ENCODE measurements at places on chromosomes 1 and 21.

GRCh38 chr1:54728027-54728426 is 12.4 kb downstream of the TTC4 start:
- DNase-seq = no peak

DNA sequence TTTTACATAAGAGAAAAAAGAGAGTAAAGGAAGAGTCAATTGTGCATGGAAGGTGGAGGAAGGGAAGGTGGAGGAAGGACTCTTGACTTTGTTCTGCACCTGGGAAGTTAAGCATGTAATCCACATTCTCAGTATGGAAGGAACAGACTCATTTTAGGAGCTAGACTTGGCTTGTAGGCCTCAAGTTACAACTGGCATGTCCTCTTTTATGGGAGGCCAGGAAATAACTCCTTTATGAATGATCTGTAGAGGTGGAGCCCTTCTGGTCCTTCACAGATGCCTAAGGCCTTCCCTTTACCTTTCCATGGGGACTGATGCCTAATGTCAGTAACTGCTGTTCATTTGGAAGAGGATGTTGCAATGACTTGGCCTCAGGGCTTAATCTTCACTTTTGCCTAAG is 29.4 kb upstream of the CCSAP start:
- no peak for DNase-seq

- DNase-seq = no peak
Measured at GRCh38 chr1:99457381-99458165, 188.3 kb upstream of the PALMD start.

DNA sequence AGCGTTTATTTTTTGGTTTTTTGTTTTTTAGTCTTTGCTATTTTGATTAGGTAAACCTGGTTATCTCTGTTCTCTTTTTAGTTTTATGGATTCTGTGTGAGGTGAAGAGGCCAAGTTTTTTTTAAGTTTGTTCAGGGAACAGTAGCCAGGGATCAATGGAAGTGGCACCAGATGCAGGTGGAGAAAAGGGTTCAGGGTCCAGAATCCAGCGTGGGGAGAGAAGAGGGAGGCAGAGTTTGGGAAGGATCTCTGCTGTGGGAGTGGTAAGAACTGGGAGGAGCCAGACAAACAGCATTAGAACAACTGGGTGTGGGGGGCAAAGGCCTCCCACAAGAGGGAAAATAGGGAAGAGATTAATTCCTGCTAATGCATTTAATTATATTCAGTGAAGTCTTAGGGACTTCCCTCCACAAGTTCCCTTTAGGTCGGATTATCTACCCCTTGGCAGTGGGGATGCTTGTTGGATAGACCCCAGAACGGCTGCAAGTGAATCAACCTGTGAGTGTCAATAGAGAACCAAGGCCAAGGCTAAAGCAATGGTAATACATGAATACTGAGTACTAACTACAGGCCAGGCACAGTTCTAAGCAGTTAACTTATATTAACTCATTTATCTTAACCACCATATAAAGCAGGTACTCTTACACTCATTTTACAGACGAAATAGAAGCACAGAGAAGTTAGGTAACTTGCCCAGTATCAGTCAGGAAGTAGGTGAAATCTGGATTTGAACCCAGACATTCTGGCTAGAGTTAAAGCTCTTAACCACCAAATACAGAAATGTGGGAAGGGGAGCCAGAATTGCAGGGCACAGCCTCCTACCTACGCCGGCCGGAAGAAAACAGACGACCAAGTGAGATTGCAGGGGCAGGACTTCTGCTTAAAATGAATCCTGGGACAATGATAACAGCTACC is 498 bp downstream of the GNAT2 start:
- DNase-seq = no peak

GRCh38 chr1:93992190-93992589 is 83.0 kb upstream of the GCLM start:
- DNase-seq = no peak

GRCh38 chr1:1672181-1672965 is 13.6 kb upstream of the CDK11B start:
- DNase-seq = no peak

- no peak for DNase-seq
Measured at GRCh38 chr1:55888685-55889317, 673.6 kb upstream of the USP24 start.

- no peak for DNase-seq
Measured at GRCh38 chr1:209130886-209131285, 452.6 kb upstream of the CAMK1G start.

DNA sequence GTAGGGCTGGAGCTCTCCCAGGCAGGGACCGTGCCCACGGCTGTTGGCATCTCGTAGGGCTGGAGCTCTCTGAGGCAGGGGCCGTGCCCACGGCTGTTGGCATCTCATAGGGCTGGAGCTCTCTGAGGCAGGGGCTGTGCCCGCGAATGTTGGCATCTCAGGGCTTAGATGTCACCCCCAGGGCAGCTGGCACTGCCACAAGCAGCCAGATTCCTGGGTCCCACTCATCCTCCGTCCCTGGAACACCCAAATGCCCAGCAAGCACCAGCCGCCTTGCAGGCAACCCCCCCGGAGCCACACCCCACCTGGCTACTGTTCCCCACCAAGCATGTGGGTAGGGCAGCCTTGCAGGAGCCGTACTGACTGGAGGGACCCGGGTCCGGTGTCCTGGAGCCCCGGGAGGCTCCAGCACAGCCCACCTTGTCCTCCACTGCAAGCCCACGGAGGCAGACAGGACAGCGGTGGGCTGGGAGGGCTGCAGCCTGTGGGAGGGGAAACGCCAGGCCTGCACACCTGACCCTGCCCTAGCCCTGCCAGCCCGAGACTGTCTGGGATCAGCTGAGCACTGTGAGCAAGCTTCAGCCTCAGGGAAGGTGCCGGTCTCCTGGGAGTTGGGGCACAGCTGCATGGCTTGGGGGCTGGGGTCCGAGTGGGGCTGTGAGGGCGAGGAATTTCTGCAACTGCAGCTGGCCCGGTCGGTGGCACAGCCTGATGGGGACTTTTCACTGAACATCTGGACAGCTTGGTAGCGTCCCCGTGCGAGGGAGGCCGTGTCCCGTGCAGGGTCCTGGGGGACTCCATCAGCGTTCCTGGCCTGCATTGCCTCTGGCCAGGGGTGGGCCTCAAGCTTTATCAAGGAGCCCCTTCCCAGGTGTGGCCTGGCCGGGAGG is 53.6 kb downstream of the COL18A1 start:
- no peak for DNase-seq

- DNase-seq = no peak
Measured at GRCh38 chr1:182875889-182876288, 36.7 kb downstream of the DHX9 start.

DNA sequence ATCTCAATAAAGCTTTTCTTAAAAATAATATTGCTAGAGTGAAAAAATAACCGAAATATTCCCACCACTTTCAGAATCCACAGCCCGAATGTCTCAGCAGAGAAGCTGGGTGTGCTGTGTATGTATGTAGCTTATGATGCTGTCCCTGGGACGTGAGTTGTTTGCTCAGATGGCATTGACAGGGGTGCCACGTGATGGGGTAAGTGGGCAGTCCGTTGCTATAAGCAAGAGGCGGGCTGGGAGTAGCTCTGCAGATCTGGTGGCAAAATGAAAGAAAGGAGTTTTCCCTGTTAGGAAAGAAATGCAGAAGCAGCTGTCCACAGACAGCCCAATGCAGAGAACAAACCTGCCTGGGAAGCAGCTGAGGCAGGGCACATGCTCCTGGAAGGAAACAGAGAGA is 3.8 kb upstream of the FAM20B start:
- no peak for DNase-seq

GRCh38 chr1:116808848-116809508 is 54.7 kb downstream of the CD2 start:
- DNase-seq = peak; percentile 55

DNA sequence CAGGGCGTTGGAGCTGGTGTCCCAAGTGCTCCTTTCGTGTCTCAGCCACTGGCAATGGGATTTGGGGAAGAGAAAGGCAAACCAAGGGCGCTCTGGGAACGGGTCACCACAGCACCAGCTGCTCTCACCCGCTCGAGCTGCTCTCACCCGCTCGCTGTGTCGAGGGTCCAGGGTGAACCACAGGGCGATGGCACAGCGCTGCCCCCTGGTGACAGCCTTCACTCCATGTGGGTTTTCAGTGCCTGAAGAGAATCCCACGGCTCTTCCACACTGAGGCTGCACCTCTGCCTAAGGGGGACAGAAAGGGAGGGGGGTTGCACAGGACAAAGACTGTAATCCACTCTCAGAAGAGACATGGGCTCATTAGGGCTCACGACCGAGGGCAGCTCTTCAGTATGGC is 7.1 kb upstream of the CLDN19 start:
- DNase-seq = no peak

DNA sequence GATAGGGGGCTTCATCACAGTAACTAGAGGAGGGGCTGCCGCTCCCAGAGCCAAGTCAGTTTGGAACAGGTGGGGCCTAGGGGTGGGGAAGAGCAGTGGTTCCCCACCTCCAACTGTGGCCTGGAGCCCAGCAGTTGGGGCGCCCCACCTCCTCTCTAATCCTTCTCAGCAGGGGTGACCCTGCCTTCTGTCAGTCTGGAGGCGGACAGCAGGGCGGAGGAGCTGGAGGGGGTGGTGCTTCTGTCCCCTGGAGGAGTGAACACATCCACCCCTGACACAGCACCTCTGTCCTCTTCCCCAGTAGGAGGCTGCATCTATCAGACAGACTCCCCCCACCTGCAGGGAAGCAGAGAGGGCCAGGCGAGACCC is 73.8 kb downstream of the MRPL37 start:
- no peak for DNase-seq

- no peak for DNase-seq
Measured at GRCh38 chr1:22914633-22915217, 57.9 kb downstream of the LACTBL1 start.

DNA sequence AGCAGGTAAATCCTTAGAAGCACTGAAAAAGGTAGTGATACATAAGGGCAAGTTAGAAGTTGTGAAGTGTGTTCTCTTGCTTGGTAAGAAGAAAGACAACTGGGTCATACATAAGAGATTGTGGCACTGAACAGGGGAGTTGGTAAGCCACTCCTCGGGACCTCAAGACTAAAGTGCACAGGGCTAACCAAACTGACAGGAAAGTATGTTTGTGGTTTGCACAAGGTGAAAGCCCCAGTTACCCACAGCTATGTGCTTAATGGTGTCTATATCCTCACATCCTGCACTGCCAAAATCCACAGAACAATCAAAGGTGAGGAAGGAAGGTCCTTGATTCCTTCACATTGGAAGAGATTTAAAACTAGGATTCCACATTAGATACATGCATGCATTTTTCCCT is 276.5 kb downstream of the DNM3 start:
- peak; percentile 50 for DNase-seq

DNA sequence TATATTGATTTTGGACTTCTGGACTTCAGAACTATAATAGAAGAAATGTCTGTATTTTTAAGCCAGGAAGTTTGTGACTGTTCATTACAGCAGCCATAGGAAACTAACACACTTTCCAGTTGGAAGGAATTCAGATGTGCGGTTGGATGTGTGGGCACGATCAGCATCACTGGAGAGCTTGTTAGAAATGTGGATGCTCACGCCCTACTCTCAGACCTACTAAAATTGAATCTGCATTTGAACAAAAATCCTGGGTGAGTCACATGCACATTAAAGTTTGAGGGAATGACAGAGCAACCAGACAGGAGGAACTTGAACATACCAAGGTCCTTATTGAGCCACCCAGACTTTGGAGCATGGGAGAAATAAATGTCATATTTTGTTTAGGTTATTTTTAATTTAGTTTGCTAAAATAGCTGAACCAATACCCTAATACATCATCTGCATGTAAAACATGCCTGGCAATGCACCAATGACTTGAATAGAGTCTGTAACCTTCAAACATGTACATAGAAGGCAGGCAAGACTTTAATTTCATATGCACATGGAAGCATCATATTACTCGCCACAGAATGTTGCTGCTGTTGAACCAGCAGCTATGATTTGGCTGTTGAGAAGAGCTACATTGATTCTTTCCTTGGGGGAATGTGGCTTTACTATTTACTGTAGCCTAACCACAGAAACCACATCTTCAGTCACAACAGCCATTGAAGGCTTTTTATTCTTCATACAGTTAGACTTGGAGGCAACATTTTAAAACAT is 346.2 kb downstream of the BARHL2 start:
- DNase-seq = no peak

DNA sequence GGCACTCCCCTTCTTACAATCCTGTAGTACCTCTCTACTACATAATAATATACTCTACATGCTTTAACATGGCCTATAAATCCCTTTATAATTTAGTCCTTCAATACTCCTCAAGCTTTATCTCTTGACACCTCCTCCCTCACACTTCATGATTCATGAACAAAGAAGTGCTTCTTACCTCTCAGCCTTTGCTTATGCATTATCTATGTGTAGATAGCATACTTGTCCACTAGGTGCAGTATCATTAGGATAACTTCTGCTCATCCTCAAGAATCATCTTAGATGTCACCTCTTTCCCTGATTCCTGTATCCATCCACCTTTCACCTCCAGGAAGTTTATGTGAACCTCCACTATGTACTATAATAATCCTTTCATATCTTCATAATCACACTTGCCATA is 74.4 kb downstream of the COL24A1 start:
- DNase-seq = no peak

DNA sequence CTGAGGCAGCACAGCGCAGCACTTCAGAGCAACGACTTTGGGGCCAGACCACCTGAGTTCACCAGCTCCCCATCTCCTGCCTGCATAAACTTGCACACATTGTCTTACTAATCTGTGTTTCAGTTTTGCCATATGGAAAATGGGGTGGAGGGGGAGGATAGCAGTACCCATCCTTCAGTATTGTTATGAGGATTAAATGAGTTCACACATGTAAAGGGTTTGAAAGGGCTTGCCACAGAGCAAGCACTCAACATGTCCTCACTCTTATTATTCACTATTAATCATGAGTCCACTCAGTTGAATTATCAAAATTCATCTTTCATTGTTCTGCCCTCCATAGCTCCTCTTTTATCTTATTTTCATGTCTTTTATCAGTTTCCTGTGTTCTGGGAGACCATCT is 40.1 kb upstream of the BMP8B start:
- no peak for DNase-seq

DNA sequence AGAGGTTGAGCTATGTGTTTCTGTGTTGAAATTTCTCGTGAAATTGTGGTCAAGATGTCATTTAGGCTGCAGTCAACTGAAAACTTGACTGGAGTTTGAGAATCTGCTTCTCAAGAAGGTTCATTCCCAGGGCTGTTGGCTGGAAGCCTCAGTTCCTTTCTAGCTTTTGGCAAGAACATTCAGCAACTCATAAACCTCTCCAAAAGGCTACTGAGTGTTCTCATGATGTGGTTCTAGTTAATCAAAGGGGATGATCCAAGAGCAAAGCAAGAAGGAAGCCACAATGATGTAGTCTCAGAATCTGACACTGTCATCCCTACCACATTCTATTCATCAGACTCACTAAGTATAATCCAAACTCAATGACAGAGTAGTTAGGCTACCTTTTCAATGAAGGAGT is 66.6 kb downstream of the SPATA6 start:
- DNase-seq = no peak

Data from activated CD4-positive, alpha-beta T cell treated with anti-CD3 and anti-CD28 coated beads, Interleukin-2, Interleukin-4, amounts not matched to agents 100 ng/mL and 50 ng/mL, durations not matched to agents 16 hours and 8 hours (primary cell).